Stimulated activated CD4-positive, alpha-beta T cell treated with anti-CD3 and anti-CD28 coated beads, Interleukin-4, amount 100 ng/mL, for 24 hours (primary cell): ENCODE measurements at places on chromosomes 6 and 20.

DNA sequence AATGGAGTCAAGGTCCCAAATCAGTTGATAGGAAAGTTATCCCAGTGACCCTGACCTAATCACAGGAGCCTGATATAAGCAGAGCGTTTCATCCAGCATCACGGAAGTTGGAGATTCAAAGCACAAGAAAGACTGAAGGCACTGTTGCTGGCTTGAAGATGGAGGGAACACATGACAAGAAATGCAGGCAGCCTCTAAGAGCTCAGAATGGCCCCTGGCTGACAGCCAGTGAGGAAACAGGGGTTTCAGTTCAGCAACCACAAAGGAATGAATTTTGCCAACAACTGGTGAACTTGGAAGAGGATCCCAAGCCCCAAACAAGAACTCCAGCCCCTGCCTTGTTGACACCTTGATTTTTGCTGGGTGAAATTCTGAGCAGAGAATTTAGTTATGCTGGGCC, 778.5 kb downstream of the MAFB start:
- DNase-seq, result no peak

DNA sequence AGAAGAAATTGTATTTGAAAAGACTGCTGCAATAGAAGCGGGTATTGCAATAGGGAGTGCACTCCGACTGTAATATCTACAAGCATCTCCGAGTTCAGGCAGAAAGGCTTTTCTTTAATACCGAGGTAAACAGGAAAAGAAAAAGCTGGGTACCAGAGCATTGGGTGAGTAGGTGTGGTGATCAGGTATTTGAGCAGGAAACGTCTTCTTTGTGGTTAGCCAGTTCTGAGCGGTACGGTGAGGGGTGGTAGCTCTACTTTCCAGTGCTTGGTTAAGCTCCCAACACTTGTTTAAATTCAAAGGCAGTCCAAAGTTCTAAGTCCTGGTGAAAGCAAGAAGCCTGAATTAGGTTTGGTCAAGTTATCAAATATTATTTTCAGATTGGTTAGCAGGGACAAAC, 404.1 kb downstream of the LMBRD1 start:
- DNase-seq, result no peak

DNA sequence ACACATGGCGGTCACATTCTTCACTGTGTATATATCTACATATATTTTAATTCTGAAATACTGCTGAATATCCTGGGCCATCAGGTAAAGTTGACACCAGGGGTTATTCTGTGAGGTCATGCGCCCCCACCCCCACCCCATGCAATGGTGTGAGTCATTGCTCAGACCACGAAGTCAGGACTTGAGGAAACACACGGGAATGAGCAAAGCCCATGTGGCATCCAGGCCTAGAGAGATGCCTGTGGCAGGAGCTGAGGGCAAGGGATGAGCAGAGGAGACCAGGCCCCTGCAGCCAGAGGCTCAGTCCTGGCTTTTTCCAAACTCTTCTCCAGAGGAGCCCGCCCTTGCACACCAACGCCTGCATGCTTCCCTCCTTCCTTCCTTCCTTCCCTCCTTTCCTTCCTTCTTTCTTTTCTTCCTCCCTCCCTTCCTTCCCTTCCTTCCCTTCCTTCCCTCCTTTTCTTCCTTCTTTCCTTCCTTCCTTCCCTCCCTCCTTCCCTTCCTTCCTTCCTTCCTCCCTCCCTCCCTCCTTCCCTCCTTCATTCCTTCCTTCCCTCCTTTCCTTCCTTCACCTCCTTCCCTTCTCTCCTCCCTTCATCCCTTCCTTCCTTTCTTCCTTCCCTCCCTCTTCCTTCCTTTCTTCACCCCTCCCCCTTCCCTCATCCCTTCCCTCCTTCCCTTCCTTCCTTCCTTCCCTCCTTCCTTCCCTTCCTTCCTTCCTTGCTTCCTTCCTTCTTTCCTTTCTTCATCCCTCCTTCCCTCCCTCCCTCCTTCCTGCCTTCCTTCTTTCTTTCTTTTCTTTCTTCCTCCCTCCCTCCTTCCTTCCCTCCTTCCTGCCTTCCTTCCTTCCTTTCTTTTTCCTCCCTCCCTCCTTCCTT, 72.0 kb upstream of the INSM1 start:
- no peak for DNase-seq

DNA sequence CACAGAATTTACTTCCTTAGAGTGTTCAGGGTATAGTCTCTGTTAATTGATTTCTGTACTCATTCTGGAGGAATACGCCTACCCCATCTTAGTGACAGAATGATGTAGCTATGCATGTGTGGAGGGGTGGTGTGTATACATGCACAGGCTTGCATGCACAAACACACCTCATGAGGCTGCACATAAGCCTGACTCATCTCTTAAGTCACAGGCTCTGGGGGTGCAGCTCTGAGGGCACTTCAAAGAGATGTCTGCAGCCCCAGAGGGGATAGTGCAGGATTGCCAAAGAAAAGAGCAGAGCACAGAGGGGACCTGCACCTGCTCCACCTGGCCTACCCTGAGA, 24.6 kb downstream of the TBX18 start:
- no peak for DNase-seq

DNA sequence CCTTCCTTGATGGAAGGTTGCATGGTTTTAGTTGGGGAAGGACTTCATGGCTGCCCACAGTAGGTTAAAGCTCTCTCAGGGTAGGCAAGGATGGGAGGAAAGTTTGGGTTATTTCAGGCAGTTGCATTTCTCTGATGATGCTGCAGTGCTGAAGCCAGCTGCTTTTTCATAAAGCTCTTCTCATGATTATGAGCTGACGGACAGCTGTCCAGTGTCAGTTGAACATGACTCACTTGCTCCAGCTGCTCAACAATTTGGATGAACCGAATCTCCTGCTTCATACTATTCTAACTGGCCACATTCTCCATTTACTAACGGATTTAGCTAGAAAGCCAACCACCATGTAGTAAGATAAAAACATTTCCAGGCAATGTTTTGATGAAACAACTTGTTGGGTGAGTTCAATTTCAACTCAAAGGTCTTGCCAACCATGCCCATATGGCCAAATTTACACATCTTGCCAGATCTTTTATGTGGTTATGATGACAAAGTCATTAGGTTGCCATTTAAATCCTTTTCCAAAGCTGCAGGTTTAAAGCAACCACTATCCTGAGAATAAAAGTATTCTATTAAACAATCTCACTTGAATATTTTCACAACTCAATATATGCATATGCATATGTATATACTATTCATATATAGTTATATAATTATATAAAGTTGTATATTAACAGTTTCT, 125.9 kb downstream of the HS3ST5 start:
- no peak for DNase-seq

DNA sequence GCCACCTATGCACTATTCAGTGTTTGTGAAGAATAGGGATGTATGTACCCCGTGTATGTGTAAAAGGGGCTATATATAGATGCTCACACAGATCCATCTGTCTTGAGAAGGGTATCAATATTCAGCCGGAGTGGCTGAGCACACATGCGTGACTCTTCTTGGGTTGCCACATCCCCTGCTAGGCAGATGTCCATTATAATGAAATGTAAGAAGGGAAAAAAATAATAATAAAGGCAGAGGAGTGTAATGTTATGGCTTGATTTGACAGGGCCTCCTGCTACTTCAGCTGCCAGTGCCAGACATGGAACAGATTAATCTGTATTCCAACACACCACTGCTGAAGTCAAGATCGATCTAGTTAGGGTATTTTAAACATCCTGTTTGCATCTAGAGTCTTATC, 74.2 kb upstream of the VSTM2L start:
- no peak for DNase-seq

GRCh38 chr20:50043573-50044352, 61.0 kb downstream of the SNAI1 start:
- DNase-seq, result no peak

- DNase-seq, result no peak
These were observed 949.6 kb downstream of the TBC1D32 start for GRCh38 chr6:120384671-120385070.
